ENCODE measurements at places on chromosomes 5 and 9.
A peak's percentile ranks its signal among the peaks of the same experiment; 100 is the strongest.

DNA sequence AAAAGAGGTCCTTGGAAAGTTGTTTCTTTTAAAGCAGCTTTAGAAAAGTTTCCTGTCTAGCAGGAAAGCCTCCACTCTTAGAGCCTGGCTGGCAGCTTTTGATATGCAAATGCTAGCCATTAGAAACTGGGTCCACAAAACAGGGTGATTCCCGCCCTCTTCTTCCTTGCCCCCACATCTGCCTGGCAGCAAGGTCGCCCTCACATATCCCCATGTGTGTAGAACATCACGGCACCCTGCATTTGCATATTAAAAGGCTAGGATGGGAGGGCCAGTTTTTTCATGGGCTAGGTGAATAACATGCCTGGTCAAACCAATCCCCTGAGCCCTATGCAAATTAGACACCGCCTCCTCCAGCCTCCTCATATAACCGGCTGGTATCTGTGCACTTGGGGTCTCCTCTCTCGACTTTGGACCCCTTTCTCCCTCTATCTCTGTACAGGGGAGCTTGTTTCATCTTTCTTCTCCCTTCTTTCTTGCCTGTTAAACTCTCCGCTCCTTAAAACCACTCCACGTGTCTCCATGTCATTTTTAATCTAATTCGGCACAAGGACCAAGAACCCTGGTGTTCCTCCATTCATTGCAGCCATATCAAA is 426.8 kb upstream of the CTNND2 start:
- DNase-seq = no peak

GRCh38 chr9:69428017-69428785 is 103.2 kb downstream of the ENTREP1 start:
- DNase-seq = no peak

DNA sequence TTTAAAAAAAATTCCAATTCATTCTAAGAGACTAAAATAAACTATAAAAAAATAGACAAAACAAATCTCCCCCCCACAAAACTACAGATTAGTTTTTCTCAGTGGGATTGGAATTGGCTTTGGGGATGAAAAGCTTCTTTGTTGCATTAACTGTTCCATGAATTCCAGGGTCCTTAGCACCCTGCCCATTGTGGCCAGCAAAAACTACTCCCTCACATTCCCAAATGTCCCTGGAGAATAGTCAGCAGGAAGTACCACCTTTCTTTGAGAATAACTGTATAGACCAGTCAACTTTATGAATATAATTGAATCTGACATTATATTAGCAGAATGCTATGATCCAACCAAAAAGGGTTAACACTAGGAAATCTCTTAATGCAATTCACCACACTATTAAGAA is 147.9 kb downstream of the LPAR1 start:
- DNase-seq = no peak

DNA sequence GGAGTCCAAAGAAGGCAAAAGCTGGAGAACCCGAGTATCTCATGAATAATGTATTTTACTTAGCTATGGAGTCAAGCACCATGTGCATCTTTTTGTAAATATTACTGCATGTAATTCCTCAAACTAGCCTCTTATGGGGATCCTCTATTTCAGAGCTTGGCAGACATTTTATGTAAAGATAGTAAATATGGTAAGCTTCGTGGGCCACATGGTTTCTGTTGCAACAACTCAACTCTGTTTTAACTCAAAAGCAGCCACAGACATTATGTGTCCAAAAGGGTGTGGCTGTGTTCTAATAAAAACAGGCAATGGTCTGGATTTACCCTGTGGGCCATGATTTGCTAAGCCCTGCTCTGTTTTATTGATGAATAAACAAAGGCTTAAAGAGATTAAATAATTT is 17.3 kb downstream of the DAPK1 start:
- DNase-seq = no peak

DNA sequence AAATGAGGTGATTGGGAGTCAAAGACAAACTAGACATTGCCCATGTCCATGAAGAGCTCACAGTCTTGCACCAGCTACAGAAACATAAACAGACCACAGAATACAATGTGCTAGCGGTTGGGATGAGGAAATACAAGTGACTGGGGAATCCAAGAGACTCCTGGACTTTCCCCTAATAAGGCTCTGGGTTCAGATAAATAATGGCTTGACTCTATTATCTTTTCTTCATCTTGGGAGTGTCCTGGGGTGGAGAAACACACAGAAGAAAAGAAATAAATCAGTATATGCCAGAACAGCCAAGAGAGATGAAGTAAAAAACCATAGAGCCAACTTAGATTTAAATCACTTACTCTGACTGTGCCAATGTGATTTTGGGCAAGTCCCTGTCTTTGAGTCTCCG is 227.8 kb downstream of the PAPPA start:
- no peak for DNase-seq

DNA sequence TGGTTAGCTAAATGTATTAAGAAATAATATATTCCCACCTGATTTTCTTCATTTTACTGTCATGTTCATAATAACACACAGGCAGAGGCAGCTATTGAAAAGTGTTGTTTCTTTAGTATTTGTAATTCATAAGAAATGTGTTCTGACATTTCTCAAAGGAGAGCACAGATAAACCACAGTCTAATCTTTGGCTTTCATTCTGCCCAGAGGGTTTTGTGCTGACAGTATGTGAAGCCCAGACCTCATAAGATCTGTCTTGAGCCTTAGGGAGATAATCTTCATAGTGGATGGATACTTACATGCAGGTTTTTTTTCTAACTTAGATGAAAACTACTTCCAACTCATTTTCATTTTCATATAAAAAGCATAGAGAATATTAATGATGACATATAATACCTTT is 206.1 kb downstream of the CHSY3 start:
- DNase-seq = no peak

- DNase-seq = no peak
Measured at GRCh38 chr9:27497883-27498417, 26.1 kb upstream of the IFNK start.

DNA sequence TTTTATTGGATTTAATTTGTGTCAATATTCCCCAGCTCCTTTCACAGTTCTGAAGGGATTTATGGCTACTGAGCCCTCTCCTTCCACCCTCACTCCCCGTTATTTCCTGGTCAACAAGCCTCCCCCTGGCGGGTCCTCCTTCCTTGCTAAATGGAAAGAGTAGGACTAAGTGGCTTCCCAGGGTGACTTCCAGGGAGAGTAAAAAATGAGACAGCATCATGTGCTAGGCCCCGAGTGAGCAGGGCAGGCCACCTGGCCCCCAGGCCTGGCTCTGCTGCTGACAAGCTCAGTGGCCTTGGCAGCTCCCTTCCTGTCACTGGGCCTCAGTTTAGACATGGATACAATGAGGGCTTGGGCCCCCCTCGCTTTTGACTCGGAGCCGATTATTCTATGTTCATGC is 201.3 kb downstream of the HSPA4 start:
- no peak for DNase-seq

GRCh38 chr5:111976705-111977435 is 219.9 kb upstream of the NREP start:
- no peak for DNase-seq

- no peak for DNase-seq
Measured at GRCh38 chr5:159198063-159199036, 11.0 kb downstream of the RNF145 start.

DNA sequence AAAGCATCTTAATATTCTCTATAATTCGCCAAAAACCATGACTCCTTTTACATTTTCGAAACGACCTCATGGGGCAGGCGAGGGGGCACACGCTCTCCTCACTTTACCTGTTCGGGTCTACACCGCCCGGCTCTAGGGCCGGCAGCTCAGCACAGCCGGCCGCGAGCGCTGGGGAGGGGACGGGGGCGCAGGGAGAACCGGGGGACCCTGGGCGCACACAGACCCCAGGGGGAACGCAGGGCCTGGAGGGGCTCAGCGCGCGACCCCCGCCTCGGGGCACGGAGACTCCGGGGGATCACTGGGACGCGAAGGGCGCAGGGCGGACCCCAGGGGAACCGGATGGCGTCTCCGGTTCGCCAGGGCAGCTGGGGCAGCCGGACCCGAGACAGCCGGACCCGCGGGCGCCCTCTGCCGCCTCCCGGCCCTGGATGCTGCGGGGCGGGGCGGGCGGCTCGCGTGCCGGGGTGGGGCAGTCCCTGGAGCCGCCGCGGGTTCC is at the start of gene AHRR:
AHRR (plus strand) TSS at position 485 of the 496 bp plus-strand sequence. CDS start 22,189 bp downstream, outside the sequence.
- DNase-seq = peak; percentile 12

- DNase-seq = no peak
Measured at GRCh38 chr9:17361378-17361777, 217.5 kb upstream of the SH3GL2 start.

DNA sequence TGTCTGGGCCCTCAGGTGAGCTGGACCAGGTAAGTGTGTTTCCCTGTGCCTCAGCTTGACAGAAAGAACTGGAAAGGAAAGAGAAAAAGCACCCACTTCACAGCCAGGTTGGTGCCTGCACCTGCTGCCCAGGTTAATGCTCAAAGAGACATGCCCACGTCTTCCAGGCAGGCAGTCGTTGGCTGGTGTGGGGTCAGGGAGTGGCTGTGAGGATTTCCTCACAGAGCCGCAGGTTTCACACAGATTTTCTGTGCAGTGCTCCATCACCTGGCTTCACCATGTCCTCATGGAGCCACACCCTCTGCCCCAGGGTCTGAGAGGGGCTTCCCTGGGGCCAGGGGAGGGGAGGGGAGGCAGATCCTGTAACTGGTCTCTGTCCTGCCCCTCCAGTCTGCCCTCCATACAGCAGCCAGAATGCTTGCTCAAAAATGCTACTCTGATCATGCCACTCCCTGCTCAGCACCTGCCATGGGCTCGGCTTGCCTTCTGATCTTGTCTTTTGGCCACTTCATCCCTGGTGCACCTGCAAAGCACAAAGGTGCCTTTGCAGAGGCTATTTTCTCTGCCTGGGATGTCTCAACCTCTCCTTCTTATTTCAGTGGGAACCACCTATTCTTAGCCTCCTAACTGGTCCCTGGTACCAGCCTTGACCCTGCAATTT is 82.5 kb upstream of the UBTD2 start:
- no peak for DNase-seq

DNA sequence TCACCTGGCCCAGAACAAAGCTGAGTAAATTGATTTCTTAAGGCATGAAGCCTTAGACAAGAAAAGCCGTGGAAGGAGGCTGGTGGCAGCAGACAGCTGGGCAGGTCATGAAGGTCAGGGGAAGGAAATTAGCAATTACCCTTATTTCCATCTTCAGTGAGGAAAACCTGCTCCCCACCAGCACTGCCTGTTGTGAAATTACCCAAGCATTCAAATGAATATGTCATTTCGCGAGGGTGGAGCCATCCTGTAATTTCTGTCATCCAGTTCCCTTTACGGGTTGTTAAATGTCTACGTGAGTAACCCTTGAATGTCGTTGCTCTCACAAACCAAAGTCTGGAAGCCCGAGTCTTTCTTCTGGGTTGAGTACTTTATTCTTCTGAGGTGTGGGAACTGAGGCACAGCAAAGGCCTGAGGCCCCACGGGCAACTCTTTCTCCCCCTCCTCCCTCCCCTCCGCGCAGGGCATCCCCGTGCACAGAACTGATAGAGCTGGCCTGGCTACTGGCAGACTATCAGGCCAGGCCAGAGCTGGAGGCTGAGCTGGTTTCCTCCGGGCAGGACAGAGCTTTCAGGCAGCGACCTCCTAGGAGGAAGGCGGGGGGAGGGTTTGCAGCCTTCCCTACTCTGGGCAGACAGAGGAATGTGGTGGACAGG is 22.0 kb upstream of the AK3 start:
- no peak for DNase-seq

DNA sequence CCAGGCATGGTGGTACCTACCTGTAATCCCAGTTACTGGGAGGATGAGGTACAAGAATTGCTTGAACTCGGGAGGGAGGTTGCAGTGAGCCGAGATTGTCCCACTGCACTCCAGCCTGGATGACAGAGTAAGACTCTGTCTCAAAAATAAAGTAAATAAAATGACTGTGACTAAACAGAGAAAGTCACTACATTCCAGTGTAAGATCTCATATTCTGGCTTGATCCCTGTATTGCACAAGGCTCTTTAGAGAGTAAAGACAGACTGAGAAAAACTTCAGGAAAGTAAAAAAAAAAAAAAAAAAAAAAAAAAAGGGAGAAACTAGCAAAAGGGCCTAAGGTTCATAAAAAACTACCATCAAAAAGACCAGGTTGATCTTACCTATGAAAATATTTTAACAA is 106.6 kb upstream of the PJA2 start:
- no peak for DNase-seq

GRCh38 chr5:138468133-138468965 is 3.1 kb downstream of the EGR1 start:
- no peak for DNase-seq
